ENCODE measurements at places on chromosomes 6 and 20.
A peak's percentile ranks its signal among the peaks of the same experiment; 100 is the strongest.

- DNase-seq, result peak; percentile 26
- no peak overlapping the region for H3K4me3 ChIP-seq
- no peaks in the 10 kb centered on the region for H3K36me3 ChIP-seq
- H3K4me1 ChIP-seq, result peaks cover 22% of the 10 kb centered on the region
- no peaks in the 10 kb centered on the region for H3K27me3 ChIP-seq
These were observed 40.1 kb downstream of the CDH22 start for GRCh38 chr20:46268131-46268614.

DNA sequence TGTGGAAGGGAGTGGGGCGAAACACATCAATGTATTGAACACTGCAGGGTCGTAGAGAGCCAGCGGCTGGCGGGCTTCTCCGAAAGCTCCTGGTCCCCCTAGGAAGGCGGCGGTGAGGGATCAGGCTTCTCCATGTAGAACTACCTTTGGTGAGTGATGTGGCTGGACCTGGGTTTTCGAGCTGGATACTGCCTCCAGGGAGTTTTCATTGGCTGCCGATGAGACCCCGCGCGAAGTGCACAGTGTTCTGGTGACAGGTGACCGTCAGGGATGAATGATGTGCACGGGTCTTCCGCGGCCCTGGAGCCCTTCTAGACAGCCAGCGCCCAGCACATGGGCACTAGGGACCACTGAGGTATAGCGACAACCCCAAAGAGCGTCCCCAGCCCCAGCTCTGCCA is 16.4 kb downstream of the ABT1 start:
- peaks cover 42% of the 10 kb centered on the region for H3K27me3 ChIP-seq
- DNase-seq, result no peak
- no peaks in the 10 kb centered on the region for H3K36me3 ChIP-seq

DNA sequence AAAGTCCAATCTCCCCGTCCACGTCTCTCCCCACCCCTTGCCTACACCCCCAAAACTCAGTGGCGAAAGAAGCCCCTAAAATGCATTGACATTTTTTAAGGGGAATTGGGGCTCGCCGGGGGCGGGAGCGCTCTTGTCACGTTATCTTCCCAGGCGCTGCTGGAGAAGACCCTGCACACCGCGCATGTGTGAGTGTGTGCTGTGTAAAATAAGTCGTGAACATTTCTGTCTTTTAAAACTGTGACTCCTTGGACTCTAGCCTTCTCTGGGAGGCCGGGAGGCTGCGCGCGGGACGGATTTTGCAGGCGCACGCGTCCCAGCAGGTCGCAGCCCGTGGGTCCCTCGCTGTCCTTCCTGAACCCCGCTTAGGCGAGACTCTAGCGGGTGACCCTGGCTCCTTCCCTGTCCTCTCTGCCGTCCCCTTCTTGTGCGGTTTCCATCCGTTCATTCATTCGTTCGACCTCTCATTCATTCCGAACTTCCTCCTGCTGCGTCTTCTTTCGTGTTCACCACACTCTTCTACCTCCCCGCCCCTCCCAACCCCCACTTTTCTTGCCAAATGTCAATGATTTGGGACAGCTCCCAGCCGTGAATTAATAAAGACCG is 2.2 kb downstream of the NRN1 start:
- peaks cover 99% of the 10 kb centered on the region for H3K27me3 ChIP-seq
- peak overlapping the region; percentile 36 for H3K4me3 ChIP-seq
- peak; percentile 87 for DNase-seq
- H3K27ac ChIP-seq, result peak overlapping the region; percentile 16
- peaks cover 4% of the 10 kb centered on the region for H3K36me3 ChIP-seq

DNA sequence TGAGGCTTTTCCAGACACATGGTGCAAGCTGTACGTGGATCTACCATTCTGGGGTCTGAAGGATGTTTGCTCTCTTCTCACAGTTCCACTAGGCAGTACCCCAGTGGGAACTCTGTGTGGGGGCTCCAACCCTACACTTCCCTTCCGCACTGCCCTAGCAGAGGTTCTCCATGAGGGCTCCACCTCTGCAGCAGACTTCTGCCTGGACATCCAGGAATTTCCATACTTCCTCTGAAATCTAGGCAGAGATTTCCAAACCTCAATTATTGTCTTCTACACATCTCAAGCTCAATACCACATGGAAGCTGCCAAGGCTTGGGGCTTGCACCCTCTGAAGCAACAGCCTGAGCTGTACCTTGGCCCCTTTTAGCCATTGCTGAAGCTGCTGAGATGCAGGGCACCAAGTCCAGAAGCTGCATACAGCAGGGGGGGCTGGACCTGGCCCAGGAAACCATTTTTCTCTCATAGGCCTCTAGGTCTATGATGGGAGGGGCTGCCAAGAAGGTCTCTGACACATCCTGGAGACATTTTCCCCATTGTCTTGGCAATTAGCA is 11.6 kb downstream of the PDSS2 start:
- no peak for DNase-seq
- H3K36me3 ChIP-seq, result no peaks in the 10 kb centered on the region
- H3K27me3 ChIP-seq, result no peaks in the 10 kb centered on the region
- H3K27ac ChIP-seq, result no peak overlapping the region

DNA sequence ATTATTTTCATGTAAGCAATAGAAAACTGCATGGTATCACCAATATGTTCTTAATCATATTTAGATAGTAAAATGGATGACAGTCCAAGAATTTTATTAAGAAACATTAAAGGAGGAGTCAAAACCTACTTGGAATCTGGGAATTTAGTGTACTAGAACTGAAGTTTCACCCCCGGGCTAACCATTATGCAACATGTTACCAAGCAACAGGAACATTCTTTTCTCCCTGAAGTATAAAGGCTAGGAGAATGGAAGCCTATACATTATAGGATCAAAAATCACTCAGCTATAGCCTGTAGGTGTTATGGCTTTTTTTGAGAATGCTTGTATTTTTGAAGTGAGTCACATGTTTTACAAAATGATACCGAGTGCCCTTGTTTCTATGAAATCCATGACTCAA is 538.3 kb downstream of the GRIK2 start:
- H3K4me3 ChIP-seq, result no peak overlapping the region
- H3K36me3 ChIP-seq, result no peaks in the 10 kb centered on the region
- H3K27me3 ChIP-seq, result no peaks in the 10 kb centered on the region
- no peaks in the 10 kb centered on the region for H3K4me1 ChIP-seq
- no peak overlapping the region for H3K27ac ChIP-seq

GRCh38 chr20:48283470-48284110 is 498.3 kb upstream of the SULF2 start:
- no peaks in the 10 kb centered on the region for H3K36me3 ChIP-seq
- H3K4me3 ChIP-seq, result no peak overlapping the region
- no peaks in the 10 kb centered on the region for H3K27me3 ChIP-seq
- H3K4me1 ChIP-seq, result peaks cover 21% of the 10 kb centered on the region
- DNase-seq, result no peak

- peaks cover 13% of the 10 kb centered on the region for H3K4me1 ChIP-seq
- H3K27me3 ChIP-seq, result peaks cover 14% of the 10 kb centered on the region
- no peak overlapping the region for H3K27ac ChIP-seq
- DNase-seq, result no peak
These were observed 39.2 kb downstream of the DPPA5 start for GRCh38 chr6:73314577-73315492.

- peaks cover 3% of the 10 kb centered on the region for H3K4me1 ChIP-seq
- peak overlapping the region; percentile 13 for H3K27ac ChIP-seq
- no peaks in the 10 kb centered on the region for H3K27me3 ChIP-seq
- no peak for DNase-seq
These were observed 79.2 kb upstream of the BACH2 start for GRCh38 chr6:90375681-90376439.

DNA sequence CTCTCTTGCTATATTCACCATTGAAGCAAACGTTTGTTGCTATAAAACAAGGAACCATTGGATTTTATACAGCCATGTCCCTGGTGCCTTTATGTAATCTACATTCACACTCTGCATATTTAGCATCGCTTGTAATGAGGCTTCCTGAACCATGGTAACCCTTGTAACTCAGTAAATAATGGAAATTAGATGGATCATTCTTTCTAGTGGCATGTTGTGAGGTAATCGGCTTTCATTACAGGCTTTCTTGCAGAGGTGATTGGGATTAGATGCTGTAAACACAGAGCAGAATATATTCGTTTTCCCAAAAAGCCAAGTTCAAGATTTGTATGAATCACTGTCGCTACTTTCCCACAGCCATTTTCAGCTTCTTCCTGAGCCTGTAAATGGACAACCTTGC is 36.1 kb downstream of the SMPDL3A start:
- no peaks in the 10 kb centered on the region for H3K36me3 ChIP-seq
- H3K27ac ChIP-seq, result no peak overlapping the region
- H3K27me3 ChIP-seq, result no peaks in the 10 kb centered on the region
- no peak overlapping the region for H3K4me3 ChIP-seq

GRCh38 chr6:108944707-108945680 is 96.8 kb downstream of the ARMC2 start:
- H3K36me3 ChIP-seq, result no peaks in the 10 kb centered on the region
- peaks cover 20% of the 10 kb centered on the region for H3K4me1 ChIP-seq
- no peaks in the 10 kb centered on the region for H3K27me3 ChIP-seq
- DNase-seq, result peak; percentile 17
- H3K27ac ChIP-seq, result peak overlapping the region; percentile 89

GRCh38 chr6:74942130-74942529 is 263.7 kb downstream of the COL12A1 start:
- H3K27me3 ChIP-seq, result no peaks in the 10 kb centered on the region
- no peak overlapping the region for H3K4me3 ChIP-seq
- H3K27ac ChIP-seq, result no peak overlapping the region

DNA sequence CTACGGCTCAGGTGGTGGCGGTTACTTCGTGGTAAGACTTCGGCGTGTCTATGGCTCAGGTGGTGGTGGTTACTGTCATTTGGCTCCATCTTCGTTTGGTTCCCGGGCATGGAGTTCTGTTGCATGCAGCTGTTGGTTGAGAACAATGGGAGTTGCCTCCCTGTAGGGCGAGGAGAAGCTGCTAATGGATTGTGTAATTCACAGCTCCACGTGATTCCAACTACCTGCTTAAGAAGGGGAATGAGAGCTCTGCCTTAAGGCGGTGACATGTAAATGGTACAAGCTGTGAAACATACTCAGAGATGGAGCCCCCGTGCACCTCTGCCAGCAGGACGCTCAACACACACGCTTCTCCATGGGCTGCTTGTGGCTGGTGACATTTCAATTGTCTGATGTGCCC is 12.4 kb upstream of the DACT2 start:
- H3K36me3 ChIP-seq, result no peaks in the 10 kb centered on the region
- no peak for DNase-seq
- no peaks in the 10 kb centered on the region for H3K27me3 ChIP-seq
- H3K27ac ChIP-seq, result no peak overlapping the region
- no peaks in the 10 kb centered on the region for H3K4me1 ChIP-seq
- no peak overlapping the region for H3K4me3 ChIP-seq

DNA sequence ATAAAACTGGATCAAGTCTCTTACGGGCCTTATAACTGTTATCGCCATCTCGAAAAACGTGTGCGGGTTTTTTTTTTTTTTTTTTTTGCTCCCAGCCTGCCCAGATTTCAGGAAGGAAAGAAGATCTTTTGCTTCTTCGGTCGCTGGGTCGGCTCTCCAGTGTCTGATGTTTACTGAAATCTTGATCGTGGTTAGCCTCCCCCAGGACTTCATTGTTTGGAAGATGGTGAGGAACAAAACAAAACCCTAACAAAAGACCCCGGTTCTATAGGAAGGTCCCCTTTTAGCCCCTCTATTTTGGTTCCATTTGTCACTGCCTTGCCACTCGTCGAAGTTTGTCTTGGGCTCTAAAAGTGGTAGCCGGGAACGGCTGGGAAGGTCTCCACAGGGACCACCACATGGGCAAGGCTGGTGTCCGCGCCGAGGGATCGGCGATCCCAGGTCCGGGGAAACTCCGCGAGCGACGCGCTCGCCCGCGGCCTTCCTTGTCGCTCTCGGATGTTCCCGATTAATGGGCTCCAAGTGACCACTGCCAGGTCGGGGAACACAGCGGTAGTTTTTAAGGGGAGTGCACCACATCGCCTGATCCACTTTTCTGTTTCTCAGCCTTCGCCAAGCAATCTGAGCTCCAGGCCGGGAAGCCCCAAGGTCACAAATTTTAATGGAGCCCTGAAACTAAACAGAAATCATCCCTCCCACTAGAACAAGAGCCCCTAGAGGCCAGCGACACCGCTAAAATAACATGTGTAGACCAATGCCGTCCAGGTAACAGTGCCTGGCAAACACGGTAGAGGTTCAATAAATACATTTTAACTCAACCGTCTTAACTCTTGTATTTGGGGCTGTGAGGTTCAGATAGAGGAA is 27.0 kb downstream of the TRIM27 start:
- no peaks in the 10 kb centered on the region for H3K27me3 ChIP-seq
- peak overlapping the region; percentile 91 for H3K4me3 ChIP-seq
- no peaks in the 10 kb centered on the region for H3K36me3 ChIP-seq
- H3K4me1 ChIP-seq, result peaks cover 7% of the 10 kb centered on the region
- H3K27ac ChIP-seq, result peak overlapping the region; percentile 100

GRCh38 chr20:32539026-32539816 is 45.9 kb downstream of the NOL4L start:
- peaks cover 4% of the 10 kb centered on the region for H3K36me3 ChIP-seq
- no peak for DNase-seq
- peaks cover 72% of the 10 kb centered on the region for H3K4me1 ChIP-seq
- H3K27ac ChIP-seq, result no peak overlapping the region
- no peak overlapping the region for H3K4me3 ChIP-seq

- no peak for DNase-seq
- H3K36me3 ChIP-seq, result no peaks in the 10 kb centered on the region
- no peaks in the 10 kb centered on the region for H3K27me3 ChIP-seq
- no peak overlapping the region for H3K4me3 ChIP-seq
- H3K27ac ChIP-seq, result no peak overlapping the region
- H3K4me1 ChIP-seq, result no peaks in the 10 kb centered on the region
These were observed 30.9 kb upstream of the TULP1 start for GRCh38 chr6:35543459-35544193.

DNA sequence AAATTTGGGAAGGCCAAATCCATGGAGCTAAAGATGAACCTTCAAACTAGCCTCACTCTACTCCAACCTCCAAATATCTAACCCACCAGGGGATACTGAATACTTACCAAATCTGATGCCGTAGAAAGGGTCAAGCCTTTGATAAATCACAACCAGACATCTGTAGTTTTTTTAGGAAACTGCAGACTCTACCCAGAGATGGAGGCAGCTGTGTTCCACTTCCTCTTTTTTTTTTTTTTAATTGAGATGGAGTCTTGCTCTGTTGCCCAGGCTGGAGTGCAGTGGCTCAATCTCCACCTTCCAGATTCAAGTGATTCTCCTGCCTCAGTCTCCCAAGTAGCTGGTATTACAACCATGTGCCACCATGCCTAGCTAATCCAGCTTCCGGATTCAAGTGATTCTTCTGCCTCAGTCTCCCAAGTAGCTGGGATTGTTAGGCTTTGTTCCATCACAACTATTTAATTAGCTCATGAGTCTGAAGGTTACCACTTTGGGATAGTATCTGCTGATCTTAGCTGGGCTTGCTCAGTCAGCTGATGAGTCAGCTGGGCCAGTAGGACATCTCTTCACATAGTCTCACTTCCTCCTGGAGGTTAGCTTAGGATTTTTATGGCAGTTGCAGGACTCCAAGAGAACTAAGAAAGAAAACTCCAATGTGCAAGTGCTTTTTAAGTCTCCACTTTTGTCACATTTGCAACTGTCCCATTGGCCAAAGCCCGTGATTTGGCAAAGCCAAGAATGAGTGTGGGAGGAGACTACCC is 13.3 kb downstream of the FRK start:
- no peaks in the 10 kb centered on the region for H3K36me3 ChIP-seq
- H3K27me3 ChIP-seq, result no peaks in the 10 kb centered on the region
- H3K4me1 ChIP-seq, result no peaks in the 10 kb centered on the region
- DNase-seq, result no peak
- H3K4me3 ChIP-seq, result no peak overlapping the region
